SHP77 treated with DMSO at 0.1 percent for 48 hours (cell line): ENCODE measurements at places on chromosomes 1 and 21.

DNA sequence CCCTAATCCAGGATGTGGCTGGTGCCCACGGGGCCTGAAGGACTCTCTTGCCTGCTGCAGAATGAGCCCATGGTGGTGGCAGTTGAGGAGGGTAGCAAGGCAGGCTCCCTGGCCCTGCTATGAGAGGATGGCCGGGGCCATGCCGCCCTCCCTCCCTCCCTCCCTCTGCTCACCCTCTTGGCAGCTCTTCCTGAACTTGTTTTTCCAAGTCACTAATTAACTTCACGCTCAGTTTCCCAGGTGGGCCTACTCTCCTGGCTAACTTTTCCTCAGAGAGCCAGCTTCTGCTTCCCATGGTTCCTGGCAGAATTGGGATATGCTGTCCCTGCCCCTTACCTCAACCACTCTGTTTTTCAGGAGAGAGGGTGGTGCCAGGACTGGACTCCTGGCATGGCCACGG lies 10.2 kb downstream of the KCNC4 start:
- no peak for DNase-seq

GRCh38 chr1:64890699-64891447 lies 75.5 kb downstream of the JAK1 start:
- DNase-seq: no peak

DNA sequence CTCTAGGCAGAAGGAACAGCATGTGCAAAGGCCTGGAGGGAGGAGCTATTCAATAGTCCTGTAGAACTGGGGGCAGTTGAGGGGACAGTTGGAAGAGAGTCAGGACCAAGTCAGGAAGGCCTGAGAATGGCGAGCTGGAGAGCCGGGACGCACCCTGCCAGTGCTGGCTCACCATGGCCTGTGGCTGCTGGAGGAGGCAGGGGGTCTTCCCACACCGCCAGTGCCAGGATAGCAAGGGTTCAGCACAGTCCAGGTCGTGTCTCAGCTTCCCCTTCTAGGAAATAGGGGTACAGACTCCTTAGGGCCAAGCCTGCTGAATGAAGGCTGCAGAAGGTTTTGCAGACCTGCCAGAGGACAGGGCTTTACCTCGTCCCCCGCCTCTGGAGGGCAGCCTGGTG lies 7.3 kb downstream of the PODN start:
- no peak for DNase-seq

- DNase-seq: no peak
Observed at GRCh38 chr1:7956218-7957032, 5.1 kb upstream of the PARK7 start.

DNA sequence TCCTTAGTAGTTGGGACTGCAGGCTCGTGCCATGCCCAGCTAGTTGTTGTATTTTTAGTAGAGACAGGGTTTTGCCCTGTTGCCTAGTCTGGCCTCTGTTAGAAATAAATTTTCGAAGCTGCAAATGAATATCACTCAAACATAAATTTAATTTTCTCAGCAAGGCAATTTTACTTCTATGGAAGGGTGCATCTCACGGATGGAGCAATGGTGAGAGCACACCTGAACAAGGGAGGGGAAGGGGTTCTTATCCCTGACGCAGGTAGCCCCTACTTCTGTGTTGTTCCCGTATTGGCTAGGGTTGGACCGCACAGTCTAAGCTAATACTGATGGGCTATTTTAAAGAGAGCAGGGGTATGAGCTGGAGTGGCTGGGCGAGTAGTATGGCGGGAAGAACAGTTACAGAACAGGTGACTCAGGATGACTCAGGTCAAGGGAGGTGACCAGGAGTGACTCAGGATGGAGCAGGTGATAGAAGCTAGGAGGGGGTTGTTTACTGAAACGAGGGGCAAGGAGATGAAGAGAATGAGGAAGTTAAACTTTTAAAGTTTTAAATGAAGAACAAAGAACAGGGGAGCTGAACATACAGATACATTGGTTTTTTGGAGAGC lies 7.5 kb downstream of the MDM4 start:
- DNase-seq: no peak

- DNase-seq: no peak
Observed at GRCh38 chr1:186736971-186737685, 56.9 kb upstream of the PTGS2 start.

DNA sequence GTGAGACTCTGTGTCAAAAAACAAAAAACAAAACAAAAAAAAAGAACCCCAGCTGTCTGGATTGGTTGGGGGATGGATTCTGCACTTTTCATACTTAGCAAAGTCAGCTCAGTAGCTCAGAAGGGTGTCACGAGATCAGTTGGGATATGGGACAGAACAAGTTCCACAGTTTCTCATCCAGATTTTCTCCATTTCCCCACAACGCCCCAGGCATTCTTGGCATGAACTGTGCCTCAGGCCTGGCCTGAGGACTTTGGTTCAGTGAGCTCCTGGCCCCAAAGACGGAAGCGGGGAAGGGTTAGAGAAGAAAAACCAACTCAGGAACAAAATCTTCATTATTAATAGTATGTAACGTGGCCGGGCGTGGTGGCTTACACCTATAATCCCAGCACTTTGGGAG lies 1.9 kb downstream of the AKR7A2 start:
- no peak for DNase-seq

GRCh38 chr1:12644829-12645228 lies 944 bp downstream of the AADACL4 start:
- no peak for DNase-seq
